ENCODE measurements at places on chromosomes 7 and 10.

DNA sequence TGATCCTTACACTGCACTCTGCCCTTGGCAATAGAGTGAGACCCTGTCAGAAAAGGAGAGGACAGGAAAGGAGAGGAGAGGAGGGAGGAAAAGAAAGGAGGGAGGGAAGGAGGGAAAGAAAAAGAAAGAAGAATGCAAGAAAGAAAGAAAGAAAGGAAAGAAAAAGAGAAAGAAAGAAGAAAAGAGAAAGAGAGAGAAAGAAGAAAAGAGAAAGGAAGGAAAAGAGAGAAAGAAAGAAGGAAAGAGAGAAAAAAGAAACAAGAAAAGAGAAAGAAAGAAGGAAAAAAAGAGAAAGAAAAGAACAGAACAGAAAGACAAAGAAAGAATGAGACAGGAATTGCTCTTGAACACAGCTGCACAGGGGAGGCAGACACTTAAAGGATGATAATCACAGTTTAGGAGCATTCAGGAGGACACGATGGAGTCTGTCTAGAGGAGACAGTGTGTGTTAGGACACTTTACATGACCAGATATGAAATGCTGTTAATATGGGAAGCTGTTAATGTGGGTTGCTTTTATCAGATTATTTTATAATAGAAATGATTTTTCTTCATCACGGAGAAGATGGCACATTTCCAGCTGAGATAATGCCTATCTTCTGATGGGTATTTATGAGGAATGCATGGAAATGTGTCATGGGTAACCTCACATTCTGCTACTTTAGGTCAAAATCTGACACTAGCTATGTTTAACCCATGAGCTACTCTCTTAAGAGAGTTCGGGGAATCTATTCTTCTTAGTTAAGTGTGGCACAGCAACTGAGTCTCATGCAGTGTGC is 160.5 kb downstream of the BAMBI start:
- no peak for DNase-seq

DNA sequence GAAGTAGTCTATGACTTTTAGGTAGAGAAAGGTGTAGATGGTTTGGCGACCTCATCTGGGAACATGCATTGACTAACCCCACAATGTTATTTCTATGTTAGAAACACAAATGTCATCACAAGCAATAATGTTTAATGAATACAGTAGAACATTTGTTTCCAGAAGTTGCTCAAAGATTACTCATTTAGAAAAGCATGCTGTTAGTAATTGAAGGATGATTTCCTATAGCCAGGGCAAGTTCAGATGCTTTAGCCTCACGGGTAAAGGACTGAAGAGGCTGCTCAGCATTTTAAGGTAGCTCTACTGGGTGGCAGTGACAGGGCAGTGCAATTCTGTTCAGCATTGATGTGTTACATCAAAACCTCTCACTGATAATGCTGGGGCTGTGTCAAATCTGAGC is 199.3 kb upstream of the FZD1 start:
- no peak for DNase-seq

GRCh38 chr10:114526126-114526503 is 121.8 kb upstream of the AFAP1L2 start:
- DNase-seq: no peak

DNA sequence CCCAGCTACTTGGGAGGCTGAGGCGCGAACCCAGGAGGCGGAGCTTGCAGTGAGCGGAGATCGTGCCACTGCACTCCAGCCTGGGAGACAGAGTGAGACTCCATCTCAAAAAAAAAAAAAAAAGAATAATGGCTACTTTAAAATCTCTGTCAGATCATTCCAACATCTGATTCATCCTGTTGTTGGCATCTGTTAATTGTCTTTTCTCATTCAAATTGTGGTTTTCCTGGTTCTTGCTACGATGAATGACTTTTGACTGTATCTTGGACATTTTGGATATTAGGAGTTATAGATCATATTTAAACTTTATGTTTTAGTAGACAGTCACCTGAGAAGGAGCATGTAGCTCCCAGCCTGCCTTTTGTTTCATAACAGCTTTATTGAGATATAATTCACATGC is 8.5 kb downstream of the TPST1 start:
- no peak for DNase-seq

DNA sequence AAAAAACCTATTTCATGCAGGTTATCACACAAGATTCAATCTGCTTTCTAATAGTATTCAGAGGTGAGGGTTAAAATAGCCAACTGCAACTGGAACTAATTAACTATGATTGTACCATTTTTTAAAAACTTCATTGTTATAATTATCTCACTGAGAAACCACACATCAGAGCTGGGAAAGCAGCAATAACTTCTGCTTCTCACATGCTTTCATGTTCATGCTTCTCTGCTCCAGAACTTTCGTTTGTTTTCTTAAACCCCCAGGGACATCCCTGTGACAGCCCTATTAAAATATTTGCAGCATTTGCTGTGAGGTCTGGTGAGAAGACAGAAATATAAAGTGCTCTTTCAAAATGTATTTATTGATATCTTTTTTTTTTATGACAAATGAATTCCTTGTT is 389.0 kb upstream of the SORCS1 start:
- no peak for DNase-seq

DNA sequence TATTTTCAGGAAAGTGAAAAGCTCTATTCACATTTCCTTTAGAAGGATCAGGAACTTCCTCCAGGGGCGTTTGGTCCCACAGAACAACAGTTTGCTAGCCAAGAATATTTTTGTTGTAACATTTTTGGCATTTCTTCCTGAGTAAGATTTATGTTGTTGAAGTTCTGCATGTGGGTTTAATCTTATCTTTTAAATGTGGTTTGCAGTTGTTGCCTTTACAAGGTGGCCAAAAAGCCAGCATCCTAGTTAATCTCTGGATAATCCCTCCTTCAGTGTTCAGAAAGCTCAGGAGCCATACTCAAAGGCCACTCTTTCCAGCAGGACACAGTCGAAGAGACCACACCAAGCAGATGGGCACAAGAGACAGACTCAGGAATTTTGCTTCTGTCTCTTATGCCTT is 30.0 kb downstream of the SLC26A4 start:
- DNase-seq: no peak

GRCh38 chr10:60948851-60949250 is 4.9 kb upstream of the RHOBTB1 start:
- no peak for DNase-seq

DNA sequence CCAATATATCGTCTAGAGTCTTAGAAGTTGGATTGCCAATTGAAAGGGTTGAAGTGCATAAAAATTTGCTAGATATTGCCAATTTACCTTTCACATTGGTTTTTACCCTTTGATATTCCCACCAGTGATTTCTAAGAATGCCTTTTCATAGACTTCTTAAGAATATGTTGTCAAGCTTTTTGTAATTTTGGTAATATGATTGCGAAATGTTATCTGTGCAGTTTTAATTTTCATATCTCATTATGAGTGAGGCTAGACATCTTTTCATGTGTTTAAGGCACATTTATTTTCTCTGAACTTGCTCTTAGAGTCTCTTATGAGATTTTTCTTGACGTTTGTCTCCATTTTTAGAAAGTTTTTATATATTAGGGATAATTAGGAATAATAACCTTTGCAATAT is 567.2 kb downstream of the CCSER2 start:
- no peak for DNase-seq

GRCh38 chr7:21243265-21243664 is 184.6 kb upstream of the SP4 start:
- no peak for DNase-seq

DNA sequence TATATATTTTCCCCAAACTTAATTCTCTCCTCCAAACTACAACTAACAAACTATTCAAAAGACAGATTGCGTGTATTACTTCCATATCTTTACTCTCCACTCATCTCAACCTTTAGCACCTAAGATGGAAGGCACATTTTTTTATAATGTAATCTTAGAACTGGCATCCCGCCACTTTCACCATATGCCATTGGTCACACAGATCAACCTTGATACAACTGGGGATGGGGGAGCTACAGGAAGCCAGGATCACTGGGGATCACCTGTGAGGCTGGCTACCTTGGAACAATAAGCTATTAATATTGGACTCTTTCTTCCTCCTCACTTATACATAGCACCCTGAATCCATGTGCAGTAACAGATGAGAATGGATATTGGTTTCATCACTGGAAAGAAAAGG is 469.6 kb upstream of the LRRN3 start:
- no peak for DNase-seq

GRCh38 chr7:18208921-18209320 is 181.3 kb upstream of the PRPS1L1 start:
- no peak for DNase-seq

DNA sequence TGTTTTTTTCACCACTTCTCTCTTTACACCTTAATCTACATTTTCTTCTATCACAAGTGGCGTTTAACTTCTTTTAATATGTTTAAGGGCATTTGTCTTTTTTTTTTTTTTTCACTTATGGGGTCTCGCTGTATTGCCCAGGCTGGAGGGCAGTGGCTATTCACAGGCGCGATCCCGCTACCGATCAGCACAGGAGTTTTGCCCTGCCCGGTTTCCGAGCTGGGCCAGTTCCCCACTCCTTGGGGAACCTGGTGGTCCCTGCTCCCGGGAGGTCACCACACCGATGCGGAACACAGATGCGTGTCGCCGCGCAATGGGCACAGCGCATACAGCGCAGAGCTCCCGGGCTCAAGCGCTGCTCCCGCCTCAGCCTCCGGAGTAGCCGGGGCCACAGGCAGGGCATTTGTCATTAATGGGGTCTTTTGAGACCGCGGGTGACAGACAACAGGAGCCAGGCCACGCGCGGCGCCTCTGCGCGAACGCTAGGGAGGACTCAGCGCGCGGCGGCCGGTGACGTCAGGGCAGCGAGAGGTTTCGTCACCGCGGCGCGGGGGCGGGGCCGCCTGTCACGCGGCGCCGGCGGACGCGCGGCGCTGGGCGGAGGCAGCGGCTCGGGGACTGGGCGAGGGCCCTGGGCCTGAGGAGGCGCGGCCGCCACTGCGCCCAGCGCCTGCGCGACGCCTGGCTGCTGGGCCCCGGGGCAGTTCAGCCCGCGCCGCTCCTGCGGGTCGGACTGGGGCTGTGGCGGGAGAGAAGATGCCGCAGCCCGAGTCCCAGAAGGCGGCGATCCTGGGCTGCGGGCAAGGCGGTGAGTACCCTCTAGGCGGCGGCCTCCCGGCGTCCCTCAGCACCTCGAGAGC is at the start of gene GALNT11:
Gene GALNT11 (plus strand): TSS at position 598 of the 860 bp plus-strand sequence. CDS start 68,554 bp downstream, outside the sequence.
- DNase-seq: peak; percentile 11

DNA sequence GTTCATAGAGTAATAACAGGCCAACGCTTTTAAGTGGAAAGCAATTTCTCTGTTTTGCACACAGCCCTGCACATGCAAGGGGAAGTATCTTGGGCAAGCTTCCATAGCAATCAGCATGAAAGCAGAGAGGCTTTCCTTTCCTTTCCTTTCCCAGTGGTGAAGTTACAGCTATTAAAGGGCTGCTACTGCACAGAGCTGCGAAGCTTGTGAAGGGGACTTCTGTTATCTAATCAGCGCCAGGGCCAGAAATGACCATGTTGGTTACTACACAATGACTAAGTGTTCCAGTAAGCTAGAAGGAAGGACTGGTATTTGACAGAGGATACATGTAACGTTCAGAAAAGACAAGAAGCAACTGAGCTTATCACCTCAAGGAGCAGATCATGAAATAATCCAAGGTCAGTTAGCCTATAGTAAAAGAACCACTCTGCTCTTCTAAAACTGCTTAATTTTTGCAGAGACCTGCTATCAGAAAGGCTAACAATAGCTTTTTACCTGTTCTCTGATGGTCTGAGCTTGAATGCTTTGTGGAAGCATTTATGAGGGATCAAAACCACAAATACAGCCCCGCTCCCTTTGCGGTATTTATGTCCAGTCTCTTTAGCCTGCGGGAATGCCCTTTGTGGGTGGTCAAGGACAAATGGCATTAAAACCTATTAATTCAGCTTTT is 45.9 kb downstream of the SGMS1 start:
- no peak for DNase-seq

- DNase-seq: no peak
These were observed 516.1 kb downstream of the CCSER2 start for GRCh38 chr10:84844461-84844860.

- no peak for DNase-seq
These were observed 59.4 kb upstream of the AHR start for GRCh38 chr7:17239046-17239445.

- DNase-seq: no peak
These were observed 8.9 kb downstream of the PRRT4 start for GRCh38 chr7:128352636-128353035.

Measured in AG09309 (cell line).